ENCODE measurements at places on chromosomes 6 and 20.

GRCh38 chr6:71886184-71887005 is at the start of gene RIMS1:
Gene RIMS1, plus strand, starts transcription at chr6:71886550. Its CDS starts 474 bp downstream, at chr6:71887024.
- no peak for DNase-seq

DNA sequence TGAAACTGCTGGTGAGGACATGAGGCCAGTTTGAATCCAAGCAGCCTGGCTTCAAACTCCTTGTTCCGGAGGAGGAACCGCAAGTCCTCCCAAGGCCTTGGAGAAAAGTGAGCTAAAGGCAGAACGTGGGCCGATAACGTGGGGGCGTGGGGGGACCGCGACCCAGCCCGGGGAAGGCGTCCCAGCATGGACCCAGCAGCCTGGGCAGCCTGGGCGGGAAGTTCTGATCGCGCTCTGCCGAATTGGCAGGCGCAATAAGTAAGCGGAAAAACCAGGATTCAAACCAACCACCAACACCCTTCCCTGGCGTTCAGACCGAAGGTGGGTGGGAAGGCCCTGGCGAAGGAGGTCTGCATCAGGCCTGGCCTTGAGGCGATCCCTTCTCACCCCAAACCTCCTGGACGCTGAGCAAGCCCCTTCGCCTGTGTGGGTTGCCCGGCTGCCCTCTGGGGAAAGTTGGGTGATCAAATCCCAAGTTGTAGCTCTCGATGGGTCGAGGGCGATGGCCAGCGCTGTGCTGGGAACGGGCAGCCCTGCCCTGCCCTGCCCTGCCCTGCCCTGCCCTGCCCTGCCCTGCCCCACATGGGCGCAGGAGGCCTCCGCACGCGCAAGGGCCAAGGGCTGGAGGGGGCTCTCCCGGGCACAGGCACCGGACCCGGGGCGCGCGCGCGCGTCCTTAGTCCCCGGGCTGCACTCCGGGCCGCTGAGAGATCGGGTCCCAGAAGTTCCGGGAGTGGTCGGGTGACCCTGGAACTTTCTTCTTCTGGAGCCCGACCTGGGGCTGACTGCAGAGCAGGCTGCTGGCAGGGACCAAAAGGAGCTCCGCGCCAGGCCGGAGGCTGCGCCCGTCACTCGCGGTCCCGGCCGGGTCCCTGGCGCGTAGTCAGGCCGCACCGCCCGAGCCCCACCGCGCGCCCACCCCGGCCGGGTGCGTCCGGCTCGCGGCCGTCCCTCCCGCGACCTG is 637 bp upstream of the SLC22A3 start:
- no peak for DNase-seq

DNA sequence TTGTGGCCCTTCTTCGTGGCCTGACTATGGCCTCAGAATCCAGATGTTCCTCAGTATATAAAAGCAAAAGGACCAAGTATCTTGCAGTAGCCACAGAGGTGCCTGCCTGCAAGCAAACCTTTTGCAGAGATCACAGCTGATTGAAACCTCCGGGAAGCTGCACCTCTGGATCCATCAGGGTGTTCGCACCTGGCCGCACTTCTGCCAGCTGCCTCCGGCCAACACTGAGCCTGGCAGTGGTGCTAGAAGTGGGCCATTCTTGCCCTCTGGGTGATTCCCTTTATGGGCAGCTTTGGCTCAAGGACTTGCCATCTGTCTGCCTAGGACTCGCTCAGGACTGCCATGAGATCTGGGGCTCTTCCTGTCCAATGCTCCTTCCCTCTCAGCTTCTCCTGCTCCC is 214.6 kb upstream of the ECI2 start:
- no peak for DNase-seq

- DNase-seq: no peak
Measured at GRCh38 chr20:41347523-41348429, 7.2 kb downstream of the LPIN3 start.

DNA sequence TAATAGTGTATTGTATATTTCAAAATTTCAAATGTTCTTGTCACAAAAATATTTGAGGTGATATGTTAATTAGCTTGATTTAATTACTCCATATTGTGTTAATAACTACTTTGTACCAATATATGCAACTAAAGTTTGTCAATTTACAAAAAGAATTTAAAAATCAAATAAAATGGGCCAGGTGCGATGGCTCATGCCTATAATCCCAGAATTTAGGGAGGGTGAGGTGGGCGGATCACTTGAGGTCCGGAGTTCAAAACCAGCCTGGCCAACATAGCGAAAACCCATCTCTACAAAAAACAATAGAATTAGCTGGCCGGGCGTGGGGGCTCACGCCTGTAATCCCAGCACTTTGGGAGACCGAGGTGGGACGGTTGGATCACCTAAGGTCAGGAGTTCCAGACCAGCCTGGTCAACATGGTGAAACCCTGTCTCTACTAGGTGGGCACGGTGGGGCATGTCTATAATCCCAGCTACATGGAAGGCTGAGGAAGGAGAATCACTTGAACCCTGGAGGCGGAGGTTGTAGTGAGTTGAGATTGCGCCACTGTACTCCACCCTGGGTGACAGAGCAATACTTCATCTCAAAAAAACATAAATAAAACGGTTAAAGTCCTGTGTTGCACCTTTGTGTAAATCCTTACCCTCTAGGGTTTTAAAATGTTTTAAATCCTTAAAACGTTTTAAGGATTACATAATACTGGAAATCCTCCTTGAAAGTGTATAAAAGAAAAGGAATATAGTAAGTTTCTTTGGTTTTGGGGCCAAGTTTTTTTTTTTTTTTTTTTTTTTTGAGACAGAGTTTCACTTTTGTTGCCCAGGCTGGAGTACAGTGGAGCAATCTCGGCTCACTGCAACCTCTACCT is 4.0 kb downstream of the HSPA1B start:
- DNase-seq: no peak

DNA sequence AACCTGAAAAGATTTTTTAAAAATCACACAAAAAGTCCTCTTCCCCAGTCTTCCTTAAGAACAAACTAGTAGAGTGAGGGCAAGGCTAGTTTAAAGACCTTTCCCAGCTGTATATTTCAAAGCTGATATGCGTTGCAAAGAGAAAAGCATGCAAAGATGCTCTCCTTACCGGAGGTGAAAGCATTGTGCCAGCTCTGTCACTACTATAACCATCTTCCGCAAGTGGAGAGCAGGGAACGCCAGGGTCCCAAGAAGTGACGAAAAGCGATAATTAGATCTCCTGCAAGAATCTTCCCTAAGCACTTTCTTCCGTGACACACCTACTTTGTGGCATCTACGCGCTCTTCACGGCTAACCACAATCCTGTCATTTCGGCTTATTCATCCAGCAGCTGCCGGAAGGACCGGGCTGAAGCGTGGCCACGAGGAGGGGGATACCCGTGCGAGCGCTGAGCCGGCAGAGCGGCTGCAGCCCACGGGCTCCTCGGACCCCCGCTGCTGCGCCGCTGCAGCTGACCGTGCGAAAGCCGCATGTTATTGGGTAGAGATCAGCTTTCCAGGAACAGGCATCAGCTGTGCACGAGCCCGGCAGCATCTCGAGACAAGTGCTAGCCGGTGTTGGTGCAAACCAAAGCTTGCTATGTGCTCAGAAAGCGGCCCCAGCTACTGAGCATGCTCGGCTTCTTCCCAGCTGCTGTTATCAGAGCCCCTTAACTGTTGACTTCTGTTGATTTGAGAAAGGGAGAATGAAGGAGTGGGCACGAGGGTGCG is 57.2 kb upstream of the ARHGAP18 start:
- peak; percentile 54 for DNase-seq
